ENCODE measurements at places on chromosomes 13 and 19.

- no peak for DNase-seq
These were observed 16.6 kb downstream of the MED4 start for GRCh38 chr13:48078251-48078656.

DNA sequence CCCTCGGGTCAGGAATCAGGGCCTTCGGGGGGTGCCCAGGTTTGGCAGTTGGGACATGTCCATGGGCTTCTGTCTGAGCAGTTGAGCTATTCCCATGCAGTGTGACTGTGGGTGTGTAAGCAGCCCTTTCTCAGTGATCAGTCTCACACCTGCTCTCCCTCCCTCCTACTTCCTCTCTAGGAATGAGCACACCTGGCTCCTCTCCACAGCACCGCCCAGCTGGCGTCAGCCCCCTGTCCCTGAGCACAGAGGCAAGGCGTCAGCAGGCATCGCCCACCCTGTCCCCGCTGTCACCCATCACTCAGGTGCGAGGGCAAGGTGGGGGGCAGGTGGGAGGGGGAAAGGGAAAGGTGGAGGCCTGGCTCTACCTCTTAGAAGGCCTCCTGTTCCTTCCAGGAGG is 25.9 kb downstream of the COMP start:
- no peak for DNase-seq

- no peak for DNase-seq
These were observed 239.7 kb upstream of the MAB21L1 start for GRCh38 chr13:35716186-35716585.

DNA sequence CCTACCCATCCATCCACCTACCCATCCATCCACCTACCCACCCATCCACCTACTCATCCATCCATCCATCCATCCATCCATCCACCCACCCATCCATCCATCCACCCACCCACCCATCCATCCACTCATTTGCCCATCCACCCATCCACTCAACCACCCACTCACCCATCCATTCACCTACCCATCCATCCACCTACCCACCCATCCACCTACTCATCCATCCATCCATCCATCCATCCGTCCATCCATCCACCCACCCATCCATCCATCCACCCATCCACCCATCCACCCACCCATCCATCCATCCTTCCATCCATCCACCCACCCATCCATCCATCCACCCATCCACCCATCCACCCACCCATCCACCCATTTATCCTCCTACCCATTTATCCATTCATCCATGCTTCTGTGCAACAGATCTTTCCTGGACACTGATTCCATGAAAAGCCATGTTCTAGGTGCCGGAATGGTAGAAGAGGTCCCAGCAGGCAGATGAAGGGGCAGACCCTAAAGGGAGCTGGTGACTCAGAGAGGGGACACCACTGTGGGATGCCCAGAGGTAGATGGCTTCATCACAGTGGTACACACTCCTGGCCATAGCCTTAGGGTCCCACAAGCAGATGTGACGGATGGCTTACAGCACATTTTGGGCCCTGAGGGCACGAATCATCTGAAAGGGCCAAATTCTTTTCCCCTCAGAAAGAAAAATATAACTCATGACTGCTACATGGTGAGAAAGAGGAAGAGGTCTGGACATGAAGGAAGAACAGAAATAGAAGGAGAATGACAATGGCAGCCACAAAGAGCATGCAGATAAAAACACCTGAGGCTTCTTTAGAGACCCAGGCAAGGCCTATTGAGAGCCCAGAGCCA is 76.0 kb downstream of the KCTD15 start:
- DNase-seq, result no peak
